ENCODE measurements at places on chromosomes 5 and 9.

DNA sequence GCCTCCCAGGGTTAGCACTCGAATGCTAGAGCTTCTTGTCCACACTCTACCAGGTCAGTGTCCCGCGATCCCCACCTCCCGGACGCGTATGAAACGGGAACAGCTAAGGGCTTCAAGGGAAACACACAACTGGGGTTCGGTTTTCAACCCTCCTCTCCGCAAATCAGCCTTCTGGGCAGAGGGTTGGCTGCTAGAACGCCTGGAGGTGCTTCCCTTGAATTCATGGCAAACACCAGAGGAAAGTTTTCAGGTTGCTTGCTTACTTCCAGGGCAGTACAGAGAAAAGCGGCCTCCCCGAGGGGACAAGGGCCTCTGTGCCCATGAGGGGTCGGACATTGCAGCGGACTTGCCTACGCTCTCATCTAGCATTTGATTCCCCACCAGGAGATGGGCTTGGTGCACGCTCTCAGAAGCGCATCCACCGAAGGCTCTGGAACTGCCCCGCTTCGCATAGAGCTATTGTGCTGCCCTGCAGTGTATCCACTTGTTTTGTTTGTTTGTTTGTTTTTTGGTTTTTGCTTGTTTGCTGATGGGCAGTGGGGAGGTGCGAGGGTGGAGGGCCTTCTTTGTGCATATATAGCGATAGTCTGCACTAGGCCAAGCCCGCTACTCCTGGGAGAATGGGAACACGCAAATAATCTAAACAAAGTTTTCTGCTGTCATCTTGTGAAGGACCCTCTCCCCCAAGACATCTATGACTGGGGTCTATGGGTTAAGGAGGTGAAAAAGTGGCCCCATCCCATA, 1.3 kb upstream of the DMRT3 start:
- no peak for DNase-seq

- no peak for DNase-seq
Measured at GRCh38 chr5:83911367-83911919, 190.8 kb upstream of the HAPLN1 start.

DNA sequence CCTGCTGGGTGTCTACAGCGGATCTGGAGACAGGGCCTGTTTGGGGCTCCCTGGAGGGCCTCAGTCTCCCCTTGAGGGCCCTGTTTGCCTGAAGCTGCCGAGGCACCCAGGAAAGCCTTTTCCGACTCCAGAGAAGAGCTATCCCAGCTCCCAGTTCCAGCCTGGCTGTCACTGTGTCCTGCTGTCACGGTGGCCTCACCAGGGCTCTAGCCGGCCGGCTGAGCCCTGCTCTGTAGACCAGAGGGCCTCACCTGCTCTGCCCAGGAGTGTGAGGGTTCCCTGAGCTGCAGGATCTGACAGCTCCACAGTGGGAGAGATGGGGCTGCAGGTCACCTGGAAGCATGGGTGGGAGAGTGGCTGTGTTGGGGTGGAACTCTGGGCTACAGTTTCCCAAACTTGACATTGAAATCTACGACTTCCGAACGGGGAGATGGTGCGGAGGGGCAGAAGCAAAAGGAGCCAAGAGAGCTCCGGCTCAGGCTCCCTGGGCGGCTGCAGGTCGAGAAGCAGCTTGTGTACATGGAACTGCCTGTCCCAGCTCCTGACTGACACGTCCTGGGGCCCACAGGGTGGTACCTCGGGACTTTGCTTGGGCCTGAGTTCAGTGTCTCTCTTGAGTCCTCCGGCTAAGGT, 94.9 kb downstream of the CACNA1B start:
- DNase-seq = no peak

GRCh38 chr5:67679184-67679841, 482.7 kb upstream of the CD180 start:
- DNase-seq = no peak

DNA sequence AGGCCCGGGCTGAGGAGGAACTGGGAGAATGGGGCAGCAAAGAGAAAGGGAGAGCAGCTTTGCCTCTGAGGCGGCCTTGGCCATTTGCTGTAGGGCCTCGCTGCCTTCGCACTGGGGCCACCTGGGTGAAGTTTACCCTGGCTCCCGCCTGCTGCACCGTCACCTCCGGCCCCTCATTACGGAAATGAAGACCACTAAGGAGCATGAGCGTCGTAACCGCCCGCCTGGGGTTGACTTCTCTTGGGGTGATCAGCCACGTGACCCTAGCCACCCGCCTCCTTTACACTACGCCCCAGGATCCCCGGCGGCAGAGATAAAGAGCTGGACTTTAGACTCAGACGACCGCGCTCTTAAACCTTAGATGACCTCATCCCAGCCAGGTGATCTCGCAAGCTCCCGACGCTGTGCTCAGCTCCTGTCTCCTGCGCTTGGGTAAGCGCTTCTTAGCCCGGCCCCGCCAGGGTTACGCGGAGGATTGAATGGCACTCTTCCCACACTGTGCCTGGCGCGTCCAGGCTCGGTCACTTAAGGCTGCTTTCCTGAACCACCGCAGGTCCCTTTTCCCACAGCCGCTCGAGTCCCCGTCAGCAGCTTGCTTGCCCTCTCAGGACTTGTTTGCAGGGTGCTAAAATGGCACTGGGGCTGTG, 107.9 kb upstream of the LARP1 start:
- DNase-seq = no peak

GRCh38 chr9:136194540-136194939, 10.4 kb downstream of the LHX3 start:
- no peak for DNase-seq

DNA sequence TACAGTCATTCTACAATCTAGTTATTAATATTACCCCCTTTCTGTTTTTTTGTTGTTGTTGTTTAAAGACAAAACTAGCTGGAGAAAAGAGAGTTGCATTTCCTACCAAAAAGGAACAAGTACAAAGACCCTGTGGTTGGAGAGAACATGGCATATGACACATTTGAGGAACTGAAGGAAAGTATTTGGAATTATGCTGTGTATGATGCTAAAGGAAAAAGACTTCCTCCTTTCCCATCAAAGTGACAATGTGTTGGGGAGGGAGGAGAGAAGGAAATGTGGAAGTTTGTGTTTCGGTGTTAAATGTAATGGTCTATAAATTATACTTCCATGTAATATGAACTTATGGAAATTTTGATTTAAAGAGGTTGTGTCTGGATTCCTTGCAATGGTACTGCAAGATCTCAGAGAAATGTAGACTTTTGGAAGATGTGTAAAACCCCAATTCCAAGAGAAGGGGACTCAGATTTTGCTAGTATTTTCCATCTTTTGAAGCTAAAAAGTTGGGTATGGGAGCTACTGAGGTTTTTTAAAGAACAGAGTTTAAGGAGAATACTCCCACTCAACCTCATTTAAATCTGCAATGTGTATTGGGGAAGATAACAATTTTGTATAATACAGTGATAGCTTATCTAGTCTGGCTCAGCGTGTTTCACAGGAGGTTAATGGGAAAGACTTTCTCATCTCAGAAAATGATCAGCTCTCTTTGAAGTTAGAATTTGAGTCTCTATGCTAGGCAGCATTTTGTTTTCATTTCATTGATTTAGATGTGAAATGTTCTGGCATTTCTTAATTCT, 15.4 kb upstream of the TNFSF8 start:
- no peak for DNase-seq

DNA sequence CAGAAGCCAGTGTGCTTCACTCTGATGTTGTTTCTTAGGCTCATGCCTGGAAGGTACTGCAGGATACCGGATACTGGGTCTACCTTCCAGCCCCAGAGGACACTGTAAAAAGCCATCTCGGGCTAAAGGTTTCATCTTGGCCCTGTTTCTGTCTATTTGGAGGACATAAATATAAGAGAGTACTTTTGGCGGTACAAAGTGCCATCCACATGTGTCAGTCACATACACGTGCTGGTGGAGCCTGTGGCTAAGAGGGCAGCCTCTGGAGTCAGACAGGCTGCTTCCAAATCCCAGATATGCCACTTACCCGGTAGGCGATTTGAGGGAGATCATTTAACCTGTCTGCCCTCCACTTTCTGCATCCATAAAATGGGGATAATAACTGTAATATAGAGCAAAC, 160.4 kb downstream of the NR3C1 start:
- no peak for DNase-seq

GRCh38 chr5:98770209-98770910, 3.1 kb upstream of the RGMB start:
- no peak for DNase-seq

GRCh38 chr5:40405996-40406740, 273.5 kb upstream of the PTGER4 start:
- no peak for DNase-seq

GRCh38 chr5:136446565-136446964, 81.2 kb upstream of the TRPC7 start:
- DNase-seq = no peak

DNA sequence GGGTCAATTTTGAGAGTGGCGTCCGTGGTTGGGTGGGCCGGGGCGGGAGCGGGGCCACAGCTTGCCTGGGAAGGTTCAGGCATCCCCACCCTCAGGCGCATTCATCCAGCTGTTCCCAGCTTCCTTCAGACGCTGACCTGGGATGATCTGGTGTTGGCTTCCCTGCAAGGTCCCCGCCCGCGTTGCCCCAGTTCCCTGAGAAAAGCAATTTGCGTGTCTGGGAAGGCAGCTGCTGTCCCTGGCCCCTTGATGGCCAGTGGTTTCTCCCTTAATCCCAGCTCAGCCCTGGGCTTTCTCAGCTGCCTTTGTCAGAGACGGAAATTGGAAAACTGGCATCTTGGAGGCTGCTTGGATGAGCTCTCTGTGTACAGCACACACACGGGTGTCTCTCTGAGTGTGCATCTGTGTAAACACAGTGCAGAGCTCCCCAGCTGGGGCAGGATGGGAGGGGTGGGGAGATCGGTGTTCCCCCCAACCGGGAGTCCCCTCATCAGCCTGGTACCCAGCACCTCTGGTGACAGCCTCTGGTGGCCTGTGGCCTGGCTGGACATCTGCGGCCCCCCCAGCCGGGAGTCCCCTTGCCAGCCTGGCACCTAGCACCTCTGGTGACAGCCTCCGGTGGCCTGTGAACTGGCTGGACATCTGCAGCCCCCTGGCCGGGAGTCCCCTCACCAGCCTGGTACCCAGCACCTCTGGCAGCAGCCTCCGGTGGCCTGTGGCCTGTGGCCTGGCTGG, 94.0 kb downstream of the COL5A1 start:
- no peak for DNase-seq

DNA sequence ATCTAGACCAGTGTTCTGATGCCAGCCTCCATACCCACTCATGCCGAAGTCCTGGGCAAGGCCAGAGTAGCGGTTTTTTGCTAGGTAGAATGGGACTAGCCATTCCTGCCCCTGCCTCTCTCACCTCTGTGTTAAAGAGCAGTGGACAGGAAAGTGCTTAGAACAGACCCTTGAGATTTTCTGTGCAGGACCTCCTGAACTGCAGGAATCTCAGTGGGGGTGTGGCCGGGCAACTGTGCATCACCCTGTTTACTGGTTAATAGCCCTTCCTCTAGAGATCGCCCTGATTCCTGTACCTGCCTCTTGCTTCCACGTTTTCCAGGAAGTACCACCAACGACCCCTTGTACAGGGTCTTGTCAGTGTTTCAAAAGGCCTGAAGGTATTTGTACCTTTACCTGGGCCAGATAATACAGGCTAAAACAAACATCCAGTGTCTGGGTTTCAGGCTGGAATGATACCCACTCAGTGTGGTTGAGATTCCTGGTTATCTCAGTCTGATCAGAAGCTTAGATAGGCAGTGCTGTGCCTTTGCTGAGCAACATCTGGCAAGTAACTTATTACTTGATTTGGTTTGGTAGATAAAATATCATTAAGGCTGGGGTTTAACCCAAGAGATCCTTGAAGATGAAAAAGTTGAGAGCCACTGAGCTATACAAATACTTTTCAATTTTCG, 65.9 kb downstream of the RGS3 start:
- DNase-seq = no peak

DNA sequence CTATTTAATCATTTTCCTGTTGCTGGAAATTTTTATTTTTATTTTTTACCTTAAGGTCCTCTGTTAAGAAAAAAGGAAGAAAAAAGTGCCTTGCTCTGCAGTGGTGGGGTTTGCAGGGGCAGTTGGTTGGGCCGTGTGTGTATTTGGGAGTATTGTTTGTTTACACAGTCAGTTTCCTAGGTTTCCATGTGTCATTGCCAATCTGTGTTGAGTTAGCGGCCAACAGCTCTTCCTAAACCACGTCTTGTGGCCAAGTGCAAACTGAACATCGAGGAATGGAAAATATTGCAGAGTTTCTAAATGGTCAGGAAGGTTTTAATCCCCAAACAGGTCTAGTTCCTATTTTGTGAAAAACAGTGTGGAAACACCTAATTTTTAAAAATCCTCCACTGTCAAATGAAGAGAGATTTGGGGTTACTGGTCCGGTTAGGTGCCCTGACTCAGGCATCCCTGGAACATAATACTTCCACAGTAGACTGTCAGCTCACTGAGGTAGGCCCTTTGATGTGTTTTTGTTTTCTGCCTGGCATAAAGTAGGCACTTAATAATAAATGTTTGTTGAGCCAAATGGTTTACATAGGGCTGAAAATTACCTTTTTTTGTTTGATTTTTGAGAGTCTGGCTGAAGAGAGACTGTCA, 37.0 kb downstream of the MAMDC2 start:
- DNase-seq = peak; percentile 61

DNA sequence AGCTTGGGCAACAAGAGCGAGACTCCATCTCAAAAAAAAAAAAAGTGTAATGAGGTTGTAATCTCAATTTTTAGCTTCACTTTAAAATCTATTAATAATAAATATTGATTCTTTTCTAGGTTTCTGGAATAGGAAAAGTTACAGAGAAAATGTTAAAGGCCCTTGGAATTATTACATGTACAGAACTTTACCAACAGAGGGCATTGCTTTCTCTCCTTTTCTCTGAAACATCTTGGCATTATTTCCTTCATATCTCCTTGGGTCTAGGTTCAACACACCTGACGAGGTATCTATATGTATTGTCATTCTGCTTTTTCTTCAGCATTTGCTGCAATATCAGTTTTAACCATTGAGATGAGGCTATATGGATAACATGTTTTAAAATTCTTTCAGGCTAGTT, 26.6 kb upstream of the ANKDD1B start:
- DNase-seq = no peak

- DNase-seq = no peak
Measured at GRCh38 chr9:11086561-11086960, 473.8 kb upstream of the PTPRD start.
